Sciatic nerve (tissue), 2 donors: ENCODE measurements at places on chromosomes 2 and 18. TPM values are rescaled to one million over a fixed set of nuclear protein-coding genes. Genes with fewer than 3 reads are reported as not detected.

The NEU4 gene
- total RNA-seq: not detected

The PCARE gene
- 0.53 TPM for total RNA-seq

- DNase-seq: no peak
Measured at GRCh38 chr2:168116448-168116847, 130.9 kb downstream of the STK39 start.

- DNase-seq: no peak
Measured at GRCh38 chr18:61888622-61889021, 4.2 kb downstream of the RNF152 start.

GRCh38 chr2:99255491-99256318 lies at the start of gene LYG2:
Gene LYG2 (minus strand): TSS chr2:99255666. CDS start chr2:99254260, 1,406 bp downstream.
- no peak for DNase-seq

GRCh38 chr2:40332191-40332826 lies 119.6 kb downstream of the SLC8A1 start:
- DNase-seq: no peak

The PFN4 gene
- 1.5 TPM for total RNA-seq

- DNase-seq: no peak
Measured at GRCh38 chr2:191459158-191459557, 214.0 kb downstream of the MYO1B start.

DNA sequence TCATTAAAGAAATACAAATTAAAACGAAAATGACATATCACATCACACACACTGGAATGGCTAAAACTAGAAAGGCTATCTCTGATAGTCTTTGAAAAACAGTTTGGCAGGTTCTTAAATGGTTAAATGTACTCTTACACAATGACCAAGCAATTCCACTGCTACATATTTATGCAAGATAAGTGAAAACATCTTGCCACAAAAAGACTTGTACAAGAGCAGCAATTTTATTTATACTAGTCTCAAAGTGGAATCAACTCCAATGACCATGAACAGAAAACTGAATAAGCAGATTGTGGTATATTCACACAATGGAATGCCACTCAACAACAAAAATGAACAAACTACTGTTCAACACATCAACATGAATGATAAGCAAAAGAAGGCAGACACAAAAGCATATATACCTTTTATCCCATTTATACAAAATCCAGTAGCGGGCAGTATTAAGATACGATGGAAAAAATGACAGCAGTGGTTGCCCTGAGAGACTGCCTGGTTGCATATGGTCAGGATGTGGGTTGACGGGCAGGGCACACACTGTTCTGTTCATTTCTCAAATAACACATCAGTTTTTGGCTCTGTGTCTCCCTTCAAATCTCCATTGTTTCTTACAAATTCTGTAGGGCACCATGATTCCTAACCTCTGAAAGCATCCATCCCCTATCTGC lies 25.4 kb downstream of the SP100 start:
- no peak for DNase-seq

The HOXD3 gene
- total RNA-seq: 9.8 TPM

GRCh38 chr2:9232886-9233285 lies 26.3 kb downstream of the ASAP2 start:
- DNase-seq: no peak
